ENCODE measurements at places on chromosomes 11 and 22. TPM values are rescaled to one million over a fixed set of nuclear protein-coding genes. Genes with fewer than 3 reads are reported as not detected.

DNA sequence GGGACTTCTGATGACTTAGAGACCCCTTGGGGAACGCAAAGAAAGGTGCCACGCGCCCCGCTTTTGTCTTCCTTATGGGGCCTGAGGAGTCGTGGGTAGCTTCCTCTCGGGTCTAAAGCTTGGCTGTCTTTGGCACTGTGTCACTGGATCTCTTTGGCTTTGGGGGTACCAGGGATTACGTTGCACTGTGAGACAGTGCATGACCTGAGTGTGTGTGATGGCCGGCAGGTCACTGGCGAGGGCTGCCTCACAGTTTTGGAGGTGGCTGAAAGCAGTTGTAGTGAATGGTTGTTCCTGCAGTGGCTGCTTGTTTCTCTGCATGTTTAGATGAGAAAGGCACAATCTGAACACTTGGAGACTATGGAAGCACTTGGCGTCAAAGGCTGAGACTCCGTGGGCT is 5.8 kb upstream of the ARSA start:
- ATAC-seq: no peak

DNA sequence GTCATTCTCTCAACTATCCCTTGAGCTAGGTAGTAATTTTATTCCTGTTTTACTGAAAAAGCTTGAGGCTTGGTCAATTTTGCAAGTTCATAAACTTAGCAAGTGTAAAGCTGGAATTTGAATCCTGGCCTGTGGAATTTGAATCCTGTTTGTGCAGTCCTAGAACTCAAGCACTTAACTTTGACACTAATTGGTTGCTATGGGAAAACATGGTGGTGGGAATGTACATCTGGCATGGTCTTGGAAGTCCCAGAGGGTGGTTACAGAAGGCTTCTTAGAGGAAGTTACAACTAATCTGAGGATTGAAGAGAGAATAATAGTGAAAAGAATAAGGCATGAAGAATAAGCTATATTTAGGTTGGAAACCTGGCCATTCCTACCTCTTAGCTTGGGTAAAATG is 66.5 kb upstream of the LIN7C start:
- no peak for ATAC-seq

Gene RFPL2
- total RNA-seq: not detected

Gene OR10D3
- not detected for total RNA-seq

DNA sequence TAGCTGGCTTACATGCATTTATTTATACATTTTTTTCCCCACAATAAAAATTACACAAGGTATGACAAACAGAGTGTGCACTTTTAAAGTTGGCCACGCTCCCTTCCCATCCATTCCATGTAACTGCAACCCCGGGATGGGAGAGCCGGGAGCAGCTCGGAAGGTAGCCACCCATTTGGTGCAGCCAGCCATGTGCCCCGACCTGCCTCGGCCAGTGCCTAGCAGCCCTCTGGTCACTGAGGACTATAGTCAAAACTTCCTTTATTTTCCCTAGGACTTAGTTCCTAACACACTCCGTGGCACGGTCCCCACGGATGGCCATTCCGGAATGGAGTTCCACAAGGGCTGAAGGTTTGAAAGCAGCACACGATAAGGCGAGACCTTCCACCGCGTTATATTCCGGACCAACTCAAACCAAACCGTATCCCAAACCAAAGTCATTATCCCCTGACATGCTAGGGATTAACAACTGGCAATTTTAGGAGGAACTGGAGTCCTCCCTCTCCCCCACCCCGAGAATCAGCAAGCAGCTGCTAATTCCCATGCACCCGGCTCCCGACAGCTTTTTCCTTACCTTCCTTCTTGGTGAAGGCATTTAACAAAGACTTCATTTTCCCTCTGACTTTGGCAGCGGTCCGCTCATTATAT is 426.4 kb downstream of the SHANK2 start:
- peak; percentile 10 for ATAC-seq

DNA sequence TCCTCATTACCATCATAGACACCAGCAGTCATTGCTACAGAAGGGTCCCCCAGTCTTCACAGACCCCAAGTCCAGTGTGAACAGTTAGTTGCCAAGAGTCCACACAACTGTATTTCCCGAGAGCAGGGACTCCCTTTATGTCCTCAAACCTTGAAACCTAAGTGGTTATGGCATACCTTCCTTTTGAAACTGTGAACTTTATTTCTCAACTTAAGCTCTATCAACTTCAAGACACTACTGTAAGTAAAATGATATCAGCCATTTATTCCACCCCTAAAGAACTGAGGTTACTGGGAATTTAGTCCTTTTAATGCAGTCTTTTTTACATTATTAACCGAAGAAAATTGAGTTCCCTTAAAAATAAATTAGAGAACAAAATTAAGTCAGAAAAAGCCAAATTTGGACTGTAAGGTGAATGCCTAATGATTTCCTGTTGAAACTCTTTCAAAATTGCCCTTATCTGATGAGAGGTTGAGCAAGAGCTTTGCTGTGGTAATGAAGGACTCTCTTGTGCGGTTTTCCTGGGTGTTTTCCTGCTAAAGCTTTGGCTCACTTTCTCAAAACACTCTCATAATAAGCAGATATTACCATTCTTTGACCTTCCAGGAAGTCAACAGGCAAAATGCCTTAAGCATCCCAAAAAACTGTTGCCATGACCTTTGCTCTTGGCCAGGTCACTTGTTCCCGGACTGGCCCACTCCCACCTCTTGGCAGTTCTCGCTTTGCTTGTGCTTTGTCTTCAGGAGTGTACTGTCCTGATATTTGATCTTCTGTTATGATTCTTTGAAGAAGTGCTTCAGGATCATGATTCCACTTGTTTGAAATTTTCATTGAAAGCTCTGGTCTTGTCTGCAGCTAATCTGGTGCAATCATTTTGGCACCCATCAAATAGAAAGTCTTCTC is 765.4 kb upstream of the ANO3 start:
- ATAC-seq: peak; percentile 79

- ATAC-seq: no peak
Measured at GRCh38 chr11:10338287-10338686, 33.4 kb downstream of the ADM start.

DNA sequence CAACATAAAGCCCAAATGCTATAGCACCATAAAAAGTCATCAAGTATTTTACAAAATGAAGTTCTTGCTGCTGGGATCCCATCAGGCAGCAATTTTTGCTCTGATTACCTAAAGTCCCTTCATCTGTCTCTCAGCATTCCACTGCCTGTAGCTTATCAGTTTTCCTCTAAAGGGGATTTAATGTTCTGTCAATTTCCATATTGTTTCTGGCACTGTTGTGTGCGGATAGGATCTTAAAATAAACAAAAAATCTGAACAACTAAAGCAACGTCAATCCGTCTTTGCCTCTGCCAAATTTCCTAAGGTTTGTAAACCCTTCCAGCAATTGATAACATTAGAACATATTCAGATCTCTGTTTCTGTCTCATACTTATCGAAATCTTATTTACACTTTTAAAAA is 1126.3 kb upstream of the RAG2 start:
- ATAC-seq: no peak

- no peak for ATAC-seq
Measured at GRCh38 chr11:125270711-125271110, 106.2 kb downstream of the PKNOX2 start.

Gene PTPRCAP
- 6.4 TPM for total RNA-seq

DNA sequence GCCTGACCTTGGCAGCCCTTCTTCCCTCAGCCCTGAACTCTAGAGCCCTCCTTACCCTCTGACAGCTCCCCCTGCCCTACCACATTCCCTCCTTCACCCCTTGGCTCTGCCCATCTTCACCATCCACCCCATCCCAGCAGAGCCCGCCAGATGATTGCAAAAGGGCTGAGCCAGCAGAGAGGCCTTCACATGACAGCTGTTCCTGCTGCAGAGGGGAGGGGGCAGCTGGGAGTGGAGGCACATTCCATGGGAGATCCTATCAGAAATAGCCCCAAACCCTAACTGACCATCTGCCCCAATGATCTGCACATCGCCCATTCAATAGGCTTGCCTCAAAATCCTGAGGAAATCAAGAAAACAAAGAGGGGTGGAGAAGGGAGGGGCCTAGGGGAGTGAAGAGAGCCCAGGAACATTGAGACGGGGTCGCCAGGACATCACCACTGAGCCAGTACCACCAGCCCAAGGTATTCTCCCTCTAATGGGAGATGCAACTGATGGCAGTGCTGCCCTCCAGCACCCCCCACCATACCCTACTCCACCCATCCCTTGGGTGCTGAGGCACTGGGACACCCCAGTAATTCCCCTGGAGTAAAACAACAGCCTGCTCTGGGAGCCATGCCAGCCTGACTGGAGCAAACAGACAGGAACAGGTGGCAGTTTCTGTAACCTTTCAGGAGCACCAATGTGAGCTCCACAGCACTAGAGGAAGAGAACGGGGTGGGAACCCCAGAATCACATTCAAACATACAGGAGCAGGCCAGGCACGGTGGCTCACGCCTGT is 8.0 kb upstream of the AHNAK start:
- ATAC-seq: no peak

- no peak for ATAC-seq
Measured at GRCh38 chr11:58807343-58807742, 37.2 kb downstream of the GLYATL2 start.

DNA sequence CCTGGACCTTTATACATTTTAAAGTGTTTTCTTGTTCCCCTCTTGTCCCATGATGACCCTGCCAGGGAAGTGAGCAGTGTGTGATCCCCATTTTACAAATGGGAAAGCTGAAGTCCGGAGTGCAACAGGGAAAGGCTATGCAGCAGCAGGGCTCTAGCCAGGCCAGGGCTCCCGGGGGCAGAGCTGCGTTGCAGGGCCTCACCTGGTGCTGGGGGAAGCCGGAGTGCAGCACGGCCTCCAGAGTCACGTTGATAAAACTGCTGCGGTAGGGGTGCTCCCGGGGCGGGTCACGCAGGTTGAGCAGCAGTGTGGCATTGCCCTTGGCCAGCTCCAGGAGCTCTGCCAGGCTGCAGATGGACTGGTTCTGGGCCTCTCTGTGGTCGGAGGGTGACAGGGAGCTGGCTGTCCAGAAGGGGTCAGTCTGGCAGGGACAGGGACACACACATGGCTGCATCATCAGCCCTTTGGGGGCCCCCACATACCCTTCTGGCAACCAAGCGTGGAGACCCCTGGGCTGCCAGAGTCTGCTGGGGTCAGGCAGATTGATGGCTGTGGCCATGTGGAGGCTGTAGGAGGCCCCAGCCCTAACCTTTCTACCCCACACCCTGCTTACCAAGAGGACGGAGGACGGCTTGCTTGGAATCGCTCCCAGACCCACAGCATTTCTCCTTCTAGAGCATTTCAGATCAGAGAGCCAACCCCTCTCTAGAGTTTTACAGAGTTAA is 9.3 kb upstream of the KLHL35 start:
- ATAC-seq: no peak

DNA sequence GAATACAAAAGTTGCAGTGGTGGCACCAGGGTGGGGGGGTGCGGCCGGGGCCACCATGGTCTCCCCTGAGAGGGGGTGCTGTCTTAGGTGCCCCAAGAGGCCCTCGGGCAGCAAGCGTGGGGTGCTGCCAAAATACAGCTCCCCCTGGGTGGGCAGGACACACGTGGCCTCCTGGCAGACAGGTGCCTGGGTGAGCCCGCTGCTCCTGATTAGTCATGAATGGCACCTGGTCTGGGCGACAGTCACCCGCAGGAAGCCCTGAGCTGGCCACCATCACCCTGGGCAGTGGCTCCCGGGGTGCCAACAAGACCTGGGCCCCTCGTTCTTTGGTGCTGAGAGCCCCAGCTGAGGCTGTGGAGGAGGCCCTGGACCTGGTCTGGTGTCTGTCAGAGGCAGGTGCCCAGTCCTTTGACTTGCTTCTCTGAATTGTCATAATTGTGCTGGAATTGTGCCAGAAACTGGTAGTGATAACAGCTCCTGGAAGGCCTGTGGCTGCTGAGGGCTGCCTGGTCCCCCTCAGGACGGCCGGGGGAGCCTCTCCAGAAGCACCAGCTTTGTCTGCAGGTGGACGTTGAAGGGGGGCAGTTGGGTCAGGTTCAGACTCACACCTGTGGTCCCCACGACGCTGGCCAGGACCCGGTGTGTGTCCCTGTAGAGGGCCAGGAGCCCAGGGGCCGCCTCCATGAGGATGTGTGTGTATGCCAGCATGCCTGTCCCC is 14.8 kb downstream of the ALG12 start:
- ATAC-seq: no peak

GRCh38 chr11:34411791-34412190 is 26.9 kb upstream of the CAT start:
- ATAC-seq: no peak

GRCh38 chr11:75277211-75277805 is 36.7 kb downstream of the TPBGL start:
- ATAC-seq: no peak

GRCh38 chr22:27064386-27064785 is 407.0 kb downstream of the MIAT start:
- ATAC-seq: no peak

- no peak for ATAC-seq
Measured at GRCh38 chr11:104091281-104092096, 55.0 kb downstream of the DDI1 start.

Data from gastroesophageal sphincter (tissue), 4 donors.